Kasumi-1 (cell line): ENCODE measurements at places on chromosomes 5 and 9.

GRCh38 chr5:88685591-88686541, 197.1 kb downstream of the MEF2C start:
- DNase-seq, result no peak

GRCh38 chr5:159887050-159887449, 29.2 kb upstream of the ADRA1B start:
- DNase-seq, result no peak

- DNase-seq, result no peak
These were observed 256.8 kb upstream of the ADAMTS16 start for GRCh38 chr5:4883360-4883759.

GRCh38 chr9:92748233-92748497, 16.5 kb downstream of the BICD2 start:
- DNase-seq, result no peak

GRCh38 chr5:22591461-22591860, 261.7 kb downstream of the CDH12 start:
- no peak for DNase-seq

GRCh38 chr9:77221431-77221830, 44.1 kb downstream of the VPS13A start:
- DNase-seq, result no peak

GRCh38 chr5:93635991-93636390, 53.0 kb downstream of the NR2F1 start:
- DNase-seq, result peak; percentile 56

- DNase-seq, result no peak
These were observed 99.7 kb upstream of the CCL21 start for GRCh38 chr9:34809504-34810186.

GRCh38 chr9:95852059-95853032, 23.1 kb upstream of the ERCC6L2 start:
- no peak for DNase-seq

- DNase-seq, result no peak
These were observed 8.0 kb downstream of the MAP1B start for GRCh38 chr5:72115296-72115695.

- no peak for DNase-seq
These were observed 59.2 kb downstream of the PPIC start for GRCh38 chr5:122977319-122977718.

GRCh38 chr5:135869276-135869675, 26.4 kb downstream of the IL9 start:
- DNase-seq, result no peak

DNA sequence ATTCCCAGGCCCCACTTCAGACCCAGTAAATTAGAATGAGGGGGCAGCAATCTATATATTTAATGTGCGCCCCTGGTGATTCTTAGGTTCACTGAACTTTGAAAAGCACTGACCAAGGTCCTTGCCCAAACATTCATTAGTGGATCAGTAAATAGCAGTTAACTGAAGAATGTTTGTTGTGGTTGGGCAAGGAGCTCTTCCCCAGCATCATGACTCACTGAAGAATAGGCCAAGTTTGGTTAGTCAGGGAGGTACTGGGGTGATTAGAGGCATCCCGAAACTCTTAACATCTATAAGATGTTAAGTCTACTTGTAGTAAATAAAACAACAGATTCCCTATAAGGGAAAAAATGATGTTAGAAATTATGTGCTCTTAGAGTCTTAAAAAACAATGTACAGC, 833 bp upstream of the MROH2B start:
- no peak for DNase-seq

GRCh38 chr5:120512068-120512467, 48.0 kb downstream of the PRR16 start:
- DNase-seq, result no peak

DNA sequence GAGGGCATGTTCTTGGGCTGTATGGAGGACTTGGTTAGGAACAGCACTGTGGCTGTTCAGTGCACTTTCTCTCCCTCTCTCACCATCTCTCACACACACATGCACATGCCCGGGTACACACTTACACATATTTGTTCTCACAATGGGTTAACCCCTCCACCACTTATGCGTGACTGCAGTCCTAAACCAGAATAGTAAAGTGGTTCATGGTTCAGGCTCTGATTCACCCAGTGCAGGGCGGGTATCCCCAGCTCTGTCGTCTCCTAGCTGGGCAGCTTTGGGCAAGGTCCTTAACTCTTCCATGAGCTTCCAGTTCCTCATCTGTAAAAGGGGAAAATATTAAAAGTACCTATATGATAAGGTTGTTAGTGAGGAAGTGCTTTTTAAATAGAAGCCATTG, 45.3 kb upstream of the GALNT10 start:
- no peak for DNase-seq

DNA sequence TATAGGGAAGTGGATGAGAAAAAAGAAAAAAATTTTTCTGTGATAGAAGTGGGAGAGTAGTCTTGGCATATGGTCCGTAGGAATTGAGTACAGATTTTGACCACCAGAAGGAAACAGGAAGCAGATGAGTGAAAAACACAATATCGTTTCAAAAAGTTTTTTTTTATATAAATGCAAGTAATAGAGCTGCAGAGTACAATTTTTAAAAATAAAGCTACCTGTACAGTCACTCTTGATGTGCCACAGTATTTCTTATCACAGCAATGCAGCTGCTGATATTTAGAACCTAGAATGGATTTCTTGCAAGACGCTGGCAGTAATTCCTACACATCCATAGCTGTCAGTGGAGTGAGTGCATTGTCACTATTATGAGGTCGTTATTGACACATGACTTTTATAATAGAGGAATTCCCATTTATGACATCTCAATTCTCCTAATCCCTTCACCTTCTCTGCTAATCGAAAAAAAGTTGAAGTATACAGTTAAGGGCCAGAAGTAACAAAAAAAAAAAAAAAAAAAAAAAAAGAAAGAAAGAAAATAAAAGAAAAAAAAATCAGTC, 477.7 kb downstream of the TAF11L14 start:
- DNase-seq, result peak; percentile 37
